Renal cortex interstitium (tissue), 15 donors: ENCODE measurements at places on chromosomes 11 and 22. TPM values are rescaled to one million over a fixed set of nuclear protein-coding genes. Genes with fewer than 3 reads are reported as not detected.

FAM111B gene
- 8.8 TPM for polyA plus RNA-seq

ESAM gene
- polyA plus RNA-seq = 56.1 TPM

OR5D16 gene
- not detected for polyA plus RNA-seq

ROBO4 gene
- polyA plus RNA-seq = 21.6 TPM

FUT4 gene
- 5.3 TPM for polyA plus RNA-seq

- no peak for DNase-seq
Observed at GRCh38 chr22:26463101-26463661, 20.4 kb downstream of the HPS4 start.

GRCh38 chr11:83115026-83115425, 41.9 kb upstream of the PCF11 start:
- DNase-seq = no peak

DNA sequence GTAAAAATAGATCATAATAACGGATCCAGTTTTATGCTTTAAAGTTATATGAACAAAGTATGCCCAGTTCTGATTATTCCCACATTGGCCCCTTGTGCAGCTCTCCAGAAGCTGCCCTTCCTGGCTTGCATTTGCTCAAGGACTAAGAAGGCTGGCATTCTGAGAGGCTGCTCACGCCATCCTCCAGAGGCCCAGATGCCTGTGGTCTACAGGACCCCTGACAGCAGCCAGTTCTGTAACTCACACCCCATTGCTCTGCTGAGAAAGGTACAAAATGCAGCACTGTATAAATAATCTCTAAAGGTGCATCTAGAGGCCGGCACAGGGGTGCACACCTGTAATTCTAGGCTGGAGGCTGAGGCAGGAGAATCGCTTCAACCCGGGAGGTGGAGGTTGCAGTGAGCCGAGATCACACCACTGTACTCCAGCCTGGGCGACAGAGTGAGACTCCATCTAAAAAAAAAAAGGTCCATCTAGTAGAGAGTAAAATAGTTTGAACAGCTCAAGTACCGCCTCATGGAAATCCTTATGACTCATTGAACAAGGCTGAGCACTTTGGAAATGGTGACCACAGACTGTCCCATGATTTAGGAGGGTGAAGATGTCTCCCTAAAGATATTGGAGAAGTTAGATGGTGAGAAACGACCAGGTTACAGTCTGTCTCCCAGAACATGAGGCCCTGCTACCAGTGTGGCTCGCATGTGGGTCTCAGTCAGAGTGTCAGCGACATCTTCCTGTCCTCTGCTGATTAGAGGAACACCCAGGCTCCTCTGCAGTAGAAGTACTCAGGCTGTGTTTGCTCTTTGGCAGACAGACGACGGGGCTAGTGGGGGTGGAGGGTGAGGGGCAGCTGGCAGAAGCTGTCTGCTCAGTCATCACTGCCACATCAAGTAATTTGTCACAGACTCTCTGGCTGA, 56.3 kb downstream of the KREMEN1 start:
- no peak for DNase-seq

- no peak for DNase-seq
Observed at GRCh38 chr11:45178890-45179671, 32.6 kb downstream of the PRDM11 start.

- peak; percentile 83 for DNase-seq
Observed at GRCh38 chr11:78420255-78420764, 2.7 kb upstream of the GAB2 start.

GRCh38 chr11:31790649-31791048, 20.5 kb downstream of the PAX6 start:
- no peak for DNase-seq

DNA sequence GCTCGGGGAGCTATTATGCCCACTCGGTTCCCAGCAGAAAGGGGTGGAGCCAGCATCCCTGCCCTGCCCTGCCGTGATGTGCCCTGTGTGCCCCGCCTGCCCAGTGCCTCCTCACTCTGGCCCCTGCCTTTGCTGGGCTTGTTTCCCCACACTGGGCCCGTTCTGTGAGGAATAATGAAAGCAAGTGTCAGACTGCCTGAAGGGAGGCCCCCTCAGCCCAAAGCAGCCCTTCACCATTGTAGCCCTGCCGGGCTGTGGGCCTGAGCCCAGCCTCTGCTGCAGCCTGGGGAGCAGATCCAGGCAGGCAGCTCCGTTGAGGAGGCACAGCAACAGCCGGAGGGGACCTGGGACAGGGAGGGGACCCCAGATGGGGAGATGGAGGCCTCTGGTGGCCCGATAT, 20.2 kb upstream of the NEFH start:
- DNase-seq = no peak

DNA sequence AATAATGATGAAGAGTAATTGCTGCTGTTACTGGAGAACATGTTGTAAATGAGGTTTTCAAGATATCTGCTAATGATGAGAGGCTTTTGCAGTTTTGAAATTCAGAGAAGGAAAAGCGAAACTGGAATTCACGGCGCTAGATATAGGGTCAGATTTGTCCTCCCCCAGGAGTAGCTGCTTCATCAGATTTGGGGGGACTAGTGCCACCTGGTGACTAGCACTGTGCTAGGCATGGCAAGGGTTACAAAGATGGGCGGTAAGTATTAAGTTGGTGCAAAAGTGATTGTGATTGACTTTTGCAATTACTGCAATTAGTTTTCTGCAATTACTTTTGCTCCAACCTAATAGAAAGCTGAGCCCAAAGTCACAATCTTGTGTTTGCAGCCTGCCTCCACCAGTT, 879.9 kb upstream of the TENM4 start:
- no peak for DNase-seq

DNA sequence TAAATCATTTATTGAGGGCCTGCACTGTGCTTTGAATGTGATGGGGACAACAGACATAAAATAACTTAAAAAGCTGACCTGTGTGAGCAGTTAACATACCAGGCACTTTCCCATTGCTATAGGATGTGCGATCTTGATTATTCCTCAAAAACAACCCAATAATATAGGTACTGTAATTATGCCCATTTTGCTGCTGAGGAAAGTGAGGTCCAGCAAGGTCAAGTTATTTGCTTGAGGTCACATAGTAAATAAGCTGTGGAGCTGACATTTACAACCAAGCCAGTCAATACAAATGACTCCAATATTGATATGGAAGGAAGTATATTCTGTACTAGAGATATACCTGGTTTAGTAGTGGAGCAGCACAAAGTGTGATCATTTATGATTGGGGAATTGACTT, 96.2 kb downstream of the TEAD1 start:
- no peak for DNase-seq

DNA sequence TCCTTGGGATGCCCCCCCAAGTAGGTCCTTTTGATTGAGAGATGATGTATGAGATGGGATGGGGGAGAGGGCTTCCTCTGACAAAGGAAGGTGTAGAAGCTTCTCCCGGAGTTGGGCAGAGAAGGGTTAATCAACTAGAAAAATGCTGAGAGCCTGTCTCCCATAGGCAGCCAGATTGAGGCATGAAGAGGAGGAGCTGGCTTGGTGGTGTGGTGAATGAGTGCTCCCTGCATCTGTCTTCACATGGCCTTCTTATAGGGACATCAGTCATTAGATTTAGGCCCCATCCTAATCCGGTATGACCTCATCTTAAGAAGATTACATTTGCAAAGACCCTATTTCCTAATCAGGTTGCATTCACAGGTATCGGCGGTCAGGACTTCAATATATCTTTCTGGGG, 61.1 kb downstream of the NFAM1 start:
- DNase-seq = no peak

GRCh38 chr11:61785837-61786402, 6.5 kb downstream of the TMEM258 start:
- DNase-seq = no peak

GRCh38 chr11:74739546-74740270, 8.5 kb upstream of the CHRDL2 start:
- DNase-seq = peak; percentile 42

DNA sequence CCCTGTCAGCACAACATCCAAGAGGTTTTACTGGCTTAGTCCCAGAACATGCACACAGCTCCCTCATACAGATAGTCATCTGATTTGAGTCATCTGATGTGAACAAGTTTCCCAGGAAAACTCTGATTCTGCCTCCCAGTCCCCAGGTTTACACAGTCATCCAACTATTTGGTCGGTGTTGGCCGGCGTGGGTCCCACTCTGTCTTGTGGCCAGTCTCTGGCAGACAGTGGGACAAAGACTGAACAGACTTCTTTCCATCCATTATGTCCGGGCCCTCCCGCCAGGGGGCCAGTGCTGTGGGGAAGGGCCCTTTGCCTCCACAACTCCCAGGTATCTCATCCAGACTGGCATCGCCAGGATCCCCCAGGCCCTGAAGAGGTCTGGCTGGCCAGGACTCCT, 60.0 kb downstream of the BTG4 start:
- no peak for DNase-seq

DNA sequence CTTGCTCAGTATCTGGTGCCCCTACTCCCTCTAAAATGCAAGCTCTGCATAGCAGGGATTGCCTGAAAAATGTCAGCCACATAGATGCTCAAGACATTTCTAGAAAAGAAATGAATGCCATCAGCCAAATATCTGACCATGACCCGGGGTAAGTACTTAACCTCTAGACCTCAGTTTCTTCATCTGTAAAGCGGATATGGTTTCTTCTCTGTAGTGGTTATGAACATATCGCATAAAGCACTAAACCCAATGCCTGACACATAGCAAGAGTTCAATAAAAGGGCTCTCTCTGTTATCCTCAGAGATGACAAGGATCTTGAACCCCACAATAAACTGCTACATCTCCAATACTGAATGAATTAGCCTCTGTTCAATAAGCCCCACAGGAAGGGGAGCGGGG, 122.6 kb downstream of the ABTB2 start:
- no peak for DNase-seq

- no peak for DNase-seq
Observed at GRCh38 chr11:1382429-1382828, 7.3 kb upstream of the BRSK2 start.

- DNase-seq = no peak
Observed at GRCh38 chr11:59138643-59139042, 4.0 kb upstream of the FAM111A start.

- no peak for DNase-seq
Observed at GRCh38 chr11:36722421-36722820, 124.4 kb upstream of the RAG2 start.

DNA sequence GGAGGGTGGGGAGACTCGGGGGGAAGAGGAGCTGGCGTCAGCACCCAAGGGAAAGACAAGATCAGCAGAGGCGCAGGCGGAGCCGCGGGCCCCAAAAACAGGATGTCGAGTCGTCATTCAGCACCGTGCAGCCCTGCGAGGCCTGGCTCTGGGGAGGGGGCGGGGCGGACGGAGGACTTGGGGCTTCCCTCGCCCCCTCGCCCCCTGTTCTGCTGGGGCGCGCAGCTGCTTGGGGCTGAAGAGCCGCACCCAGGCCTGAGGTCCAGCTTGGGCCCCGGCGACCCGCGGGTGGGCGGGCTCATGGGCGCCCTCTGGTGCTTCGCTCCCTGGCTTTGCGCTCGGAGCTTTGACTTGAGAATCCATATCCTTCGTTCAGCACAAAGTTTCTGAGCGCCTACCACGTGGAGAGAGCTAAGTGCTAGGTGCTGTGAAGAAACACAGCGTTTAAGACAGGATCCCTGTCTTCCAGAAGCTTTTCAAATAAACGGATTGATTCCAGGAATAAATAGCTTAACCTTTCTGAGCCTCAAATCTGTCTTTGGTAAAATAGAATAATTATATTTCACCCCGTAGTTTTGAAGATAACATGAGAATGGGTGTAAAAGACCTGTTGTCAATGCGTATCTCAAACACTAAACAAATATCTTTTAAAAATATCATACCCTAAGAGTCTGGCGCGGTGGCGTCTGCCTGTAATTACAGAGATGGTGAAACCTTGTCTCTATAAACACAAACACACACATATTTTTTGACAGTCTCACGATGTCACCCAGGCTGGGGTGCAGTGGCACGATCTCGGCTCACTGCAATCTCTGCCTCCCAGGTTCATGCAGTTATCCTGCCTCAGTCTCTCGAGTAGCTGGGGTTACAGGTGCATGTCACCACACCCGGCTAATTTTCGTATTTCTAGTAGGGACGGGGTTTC, 929 bp upstream of the RHOG start:
- peak; percentile 71 for DNase-seq

GRCh38 chr11:44957040-44957515, 6.4 kb upstream of the TP53I11 start:
- DNase-seq = peak; percentile 38

GRCh38 chr11:10864688-10865087, 6.8 kb upstream of the ZBED5 start:
- no peak for DNase-seq

- DNase-seq = no peak
Observed at GRCh38 chr11:84103096-84103495, 816.9 kb upstream of the CCDC90B start.

GRCh38 chr11:60989093-60989650, 17.7 kb downstream of the CD6 start:
- DNase-seq = no peak

- DNase-seq = no peak
Observed at GRCh38 chr22:31904651-31905050, 39.7 kb upstream of the YWHAH start.

DNA sequence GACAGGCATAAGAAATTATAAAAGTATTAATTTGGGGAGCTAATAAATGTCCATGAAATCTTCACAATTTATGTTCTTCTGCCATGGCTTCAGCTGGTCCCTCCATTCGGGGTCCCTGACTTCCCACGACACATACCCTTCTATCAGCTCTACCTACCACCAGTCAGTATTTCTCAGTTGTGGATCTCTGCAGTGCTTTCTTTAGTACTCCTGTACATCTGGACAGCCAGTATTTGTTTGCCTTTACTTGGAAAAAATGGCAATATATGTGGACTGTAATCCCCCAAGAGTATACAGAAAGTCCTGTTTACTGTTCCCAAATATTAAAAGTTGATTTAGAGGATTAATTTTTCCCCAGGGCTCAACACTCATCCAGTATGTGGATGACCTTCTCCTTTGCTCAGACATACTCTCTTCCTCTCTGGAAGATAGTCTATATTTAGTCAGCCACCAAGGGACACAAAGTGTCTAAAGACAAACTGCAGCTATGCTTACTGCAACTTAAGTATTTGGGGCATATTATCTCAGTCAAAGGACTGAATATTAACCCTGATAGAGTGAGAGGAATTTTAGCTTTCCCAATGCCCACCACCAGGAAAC, 7.3 kb upstream of the FDX1 start:
- DNase-seq = no peak
